ENCODE measurements at places on chromosomes 1 and 21.

- no peak overlapping the region for H3K27ac ChIP-seq
- no peak overlapping the region for H3K4me3 ChIP-seq
- H3K27me3 ChIP-seq: peaks cover 4% of the 10 kb centered on the region
- no peaks in the 10 kb centered on the region for H3K36me3 ChIP-seq
Measured at GRCh38 chr1:205534444-205534985, 30.0 kb downstream of the CDK18 start.

- no peaks in the 10 kb centered on the region for H3K27me3 ChIP-seq
- DNase-seq: no peak
- H3K4me3 ChIP-seq: no peak overlapping the region
- H3K4me1 ChIP-seq: no peaks in the 10 kb centered on the region
Measured at GRCh38 chr1:55288245-55288644, 73.1 kb upstream of the USP24 start.

DNA sequence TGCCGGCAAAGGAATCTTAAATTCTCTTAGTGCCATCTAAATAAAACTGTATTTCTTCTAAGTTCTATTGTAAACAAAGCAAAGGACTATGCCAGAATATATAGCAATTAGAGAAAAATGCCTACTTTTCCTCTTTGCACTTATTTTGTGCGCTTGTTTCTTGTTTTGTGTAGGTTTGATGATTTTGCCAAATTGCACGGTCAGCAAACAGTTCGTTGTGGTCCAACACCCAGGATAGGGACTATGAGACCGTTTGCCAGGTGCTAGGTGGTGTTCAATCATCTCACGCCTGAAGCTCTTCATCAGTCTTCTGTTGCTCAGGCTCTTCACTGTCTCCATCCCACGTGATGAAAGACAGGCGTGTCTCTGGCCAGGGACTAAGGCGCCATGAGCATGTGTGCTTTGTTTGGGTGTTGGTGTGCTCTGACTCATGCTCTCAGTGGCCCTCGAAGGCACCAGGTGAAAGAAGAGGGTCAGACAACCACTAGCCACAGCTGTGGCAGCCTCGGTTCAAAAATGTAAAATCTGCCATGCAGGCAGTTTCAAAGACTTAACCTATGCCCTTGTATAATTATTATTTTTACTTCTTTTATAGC, 36.9 kb upstream of the KCNE1 start:
- H3K27ac ChIP-seq: no peak overlapping the region
- no peaks in the 10 kb centered on the region for H3K4me1 ChIP-seq
- no peak overlapping the region for H3K4me3 ChIP-seq

DNA sequence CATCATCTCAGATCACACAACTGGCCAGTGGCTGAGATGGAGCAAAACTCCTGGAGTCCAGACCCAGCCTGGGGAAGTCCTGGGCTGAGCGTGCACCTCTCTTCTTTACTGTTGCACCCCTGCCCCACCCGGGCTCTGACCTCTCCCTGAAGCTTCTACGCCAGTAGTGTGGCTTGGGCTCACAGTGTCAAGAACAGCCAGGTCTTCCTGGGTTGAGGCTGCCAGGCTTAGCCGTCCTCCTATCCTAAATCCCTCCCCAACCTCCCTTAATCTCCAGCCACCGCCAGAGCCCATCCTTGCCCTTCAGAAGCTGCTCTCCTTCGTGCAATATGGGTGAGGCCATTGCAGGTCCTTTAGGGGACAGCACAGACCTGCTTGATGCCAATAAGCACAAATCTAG, 399.2 kb upstream of the VAMP3 start:
- no peak overlapping the region for H3K4me3 ChIP-seq
- DNase-seq: no peak
- no peaks in the 10 kb centered on the region for H3K36me3 ChIP-seq
- no peak overlapping the region for H3K27ac ChIP-seq

GRCh38 chr1:75795703-75796193, 934 bp upstream of the MSH4 start:
- H3K27me3 ChIP-seq: no peaks in the 10 kb centered on the region
- peaks cover 28% of the 10 kb centered on the region for H3K36me3 ChIP-seq
- H3K4me3 ChIP-seq: no peak overlapping the region
- H3K4me1 ChIP-seq: peaks cover 6% of the 10 kb centered on the region
- H3K27ac ChIP-seq: no peak overlapping the region

DNA sequence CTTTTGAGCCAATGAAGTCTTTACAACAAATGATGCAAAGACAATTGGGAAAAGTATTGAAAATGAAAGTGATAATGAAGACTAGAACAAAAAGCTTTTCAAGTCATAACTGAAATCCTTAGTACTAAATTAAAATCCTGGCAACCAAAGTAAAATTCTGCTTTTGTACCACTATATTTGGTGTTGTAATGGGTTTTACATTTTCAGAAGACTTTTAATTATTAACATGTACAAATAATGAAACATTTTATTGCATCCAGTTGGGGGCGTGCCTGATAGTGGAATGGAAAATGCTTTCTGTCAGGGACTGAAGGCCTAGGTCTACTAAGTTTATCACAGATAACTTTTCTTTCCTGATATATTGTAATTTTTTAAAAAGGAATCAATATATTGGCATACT, 89.4 kb downstream of the SDCCAG8 start:
- no peaks in the 10 kb centered on the region for H3K27me3 ChIP-seq
- H3K36me3 ChIP-seq: no peaks in the 10 kb centered on the region
- no peak for DNase-seq
- no peaks in the 10 kb centered on the region for H3K4me1 ChIP-seq

DNA sequence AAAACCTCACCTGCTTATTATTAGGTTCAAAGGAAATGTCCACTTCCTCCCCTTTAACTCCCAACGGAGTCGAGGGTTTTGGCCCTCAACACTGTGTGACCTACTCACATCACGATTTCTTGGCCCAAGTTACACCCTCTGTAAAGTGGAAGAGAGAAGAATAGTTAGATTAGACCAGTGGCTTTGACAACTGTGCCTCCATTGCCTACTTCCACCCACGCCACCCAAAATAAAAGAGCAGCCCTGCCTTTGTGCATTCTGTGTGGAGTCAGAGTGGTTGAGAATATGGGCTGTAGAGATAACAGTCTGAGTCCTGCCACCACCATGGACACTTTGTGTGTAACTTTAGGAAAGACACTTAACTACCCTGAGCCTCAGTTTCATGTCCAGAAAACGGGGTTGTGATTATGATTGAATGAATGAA, 4.1 kb upstream of the HDGF start:
- H3K27ac ChIP-seq: peak overlapping the region; percentile 35
- H3K4me3 ChIP-seq: no peak overlapping the region
- no peaks in the 10 kb centered on the region for H3K36me3 ChIP-seq
- peaks cover 10% of the 10 kb centered on the region for H3K4me1 ChIP-seq
- DNase-seq: no peak

DNA sequence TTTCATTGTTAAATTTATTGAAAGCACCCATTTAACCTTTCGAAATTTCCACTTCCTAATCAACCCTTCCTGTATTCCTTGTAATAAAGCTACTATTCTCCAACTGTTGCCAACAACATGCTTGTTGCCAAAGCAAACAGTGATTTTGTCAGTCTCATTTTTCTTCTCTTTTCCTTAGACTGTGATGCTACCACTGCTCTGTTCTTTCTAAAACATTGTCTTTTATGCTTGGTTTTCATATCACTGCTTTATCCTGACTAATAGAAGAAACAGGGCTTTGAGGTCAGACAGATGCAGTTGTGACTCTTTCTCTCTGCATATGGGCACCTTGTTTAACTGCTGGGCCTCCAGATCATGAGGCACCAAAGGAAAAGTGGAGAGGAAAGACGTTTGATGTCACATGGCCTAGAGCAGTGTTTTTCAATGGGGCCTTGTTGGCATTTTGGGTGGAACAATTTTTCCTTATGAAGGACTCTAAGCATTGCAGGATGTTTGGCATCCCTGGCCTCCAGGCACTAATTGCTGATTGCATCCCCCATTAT, 56.1 kb downstream of the HMCN1 start:
- no peak overlapping the region for H3K27ac ChIP-seq
- H3K27me3 ChIP-seq: no peaks in the 10 kb centered on the region
- H3K4me3 ChIP-seq: no peak overlapping the region
- no peak for DNase-seq
- H3K4me1 ChIP-seq: no peaks in the 10 kb centered on the region
- no peaks in the 10 kb centered on the region for H3K36me3 ChIP-seq

- H3K4me3 ChIP-seq: no peak overlapping the region
- DNase-seq: no peak
- H3K4me1 ChIP-seq: no peaks in the 10 kb centered on the region
- H3K36me3 ChIP-seq: peaks cover 37% of the 10 kb centered on the region
- no peaks in the 10 kb centered on the region for H3K27me3 ChIP-seq
- no peak overlapping the region for H3K27ac ChIP-seq
Measured at GRCh38 chr1:55068638-55069037, 29.3 kb downstream of the PCSK9 start.

GRCh38 chr1:245862812-245863540, 644.1 kb downstream of the SMYD3 start:
- H3K4me3 ChIP-seq: no peak overlapping the region
- no peaks in the 10 kb centered on the region for H3K4me1 ChIP-seq
- H3K27me3 ChIP-seq: no peaks in the 10 kb centered on the region
- no peaks in the 10 kb centered on the region for H3K36me3 ChIP-seq
- H3K27ac ChIP-seq: no peak overlapping the region

GRCh38 chr21:22536509-22536908, 1538.3 kb downstream of the NCAM2 start:
- H3K4me1 ChIP-seq: no peaks in the 10 kb centered on the region
- H3K27me3 ChIP-seq: no peaks in the 10 kb centered on the region
- H3K36me3 ChIP-seq: no peaks in the 10 kb centered on the region
- H3K4me3 ChIP-seq: no peak overlapping the region
- no peak overlapping the region for H3K27ac ChIP-seq

GRCh38 chr1:60103186-60103585, 29.6 kb upstream of the C1orf87 start:
- H3K36me3 ChIP-seq: no peaks in the 10 kb centered on the region
- no peaks in the 10 kb centered on the region for H3K27me3 ChIP-seq
- DNase-seq: no peak
- no peaks in the 10 kb centered on the region for H3K4me1 ChIP-seq
- H3K4me3 ChIP-seq: no peak overlapping the region

DNA sequence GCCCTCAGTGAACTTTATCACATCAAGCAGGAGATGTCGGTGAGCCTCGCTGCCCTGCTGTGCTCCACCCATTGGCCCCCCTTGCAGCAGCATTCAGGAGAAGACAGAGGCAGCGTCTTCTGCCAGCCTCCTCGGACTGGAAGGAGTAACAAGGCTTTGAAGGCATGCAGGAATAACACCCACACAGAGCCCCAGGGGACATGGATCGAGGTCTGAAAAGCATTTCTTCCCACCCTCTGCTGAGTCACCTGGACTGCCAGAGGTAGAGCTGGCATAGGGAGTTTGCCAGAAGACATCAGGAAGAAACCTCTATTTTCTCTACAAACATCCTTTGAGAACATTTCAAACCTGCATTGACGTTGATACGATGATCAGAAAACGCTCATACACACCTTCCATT, 42.9 kb downstream of the COL18A1 start:
- no peaks in the 10 kb centered on the region for H3K27me3 ChIP-seq
- no peaks in the 10 kb centered on the region for H3K36me3 ChIP-seq
- no peak overlapping the region for H3K27ac ChIP-seq
- no peak overlapping the region for H3K4me3 ChIP-seq

GRCh38 chr1:90716243-90716551, 905 bp downstream of the BARHL2 start:
- H3K27me3 ChIP-seq: peaks cover 89% of the 10 kb centered on the region
- peaks cover 6% of the 10 kb centered on the region for H3K4me1 ChIP-seq
- H3K27ac ChIP-seq: no peak overlapping the region
- no peak for DNase-seq
- H3K4me3 ChIP-seq: no peak overlapping the region

DNA sequence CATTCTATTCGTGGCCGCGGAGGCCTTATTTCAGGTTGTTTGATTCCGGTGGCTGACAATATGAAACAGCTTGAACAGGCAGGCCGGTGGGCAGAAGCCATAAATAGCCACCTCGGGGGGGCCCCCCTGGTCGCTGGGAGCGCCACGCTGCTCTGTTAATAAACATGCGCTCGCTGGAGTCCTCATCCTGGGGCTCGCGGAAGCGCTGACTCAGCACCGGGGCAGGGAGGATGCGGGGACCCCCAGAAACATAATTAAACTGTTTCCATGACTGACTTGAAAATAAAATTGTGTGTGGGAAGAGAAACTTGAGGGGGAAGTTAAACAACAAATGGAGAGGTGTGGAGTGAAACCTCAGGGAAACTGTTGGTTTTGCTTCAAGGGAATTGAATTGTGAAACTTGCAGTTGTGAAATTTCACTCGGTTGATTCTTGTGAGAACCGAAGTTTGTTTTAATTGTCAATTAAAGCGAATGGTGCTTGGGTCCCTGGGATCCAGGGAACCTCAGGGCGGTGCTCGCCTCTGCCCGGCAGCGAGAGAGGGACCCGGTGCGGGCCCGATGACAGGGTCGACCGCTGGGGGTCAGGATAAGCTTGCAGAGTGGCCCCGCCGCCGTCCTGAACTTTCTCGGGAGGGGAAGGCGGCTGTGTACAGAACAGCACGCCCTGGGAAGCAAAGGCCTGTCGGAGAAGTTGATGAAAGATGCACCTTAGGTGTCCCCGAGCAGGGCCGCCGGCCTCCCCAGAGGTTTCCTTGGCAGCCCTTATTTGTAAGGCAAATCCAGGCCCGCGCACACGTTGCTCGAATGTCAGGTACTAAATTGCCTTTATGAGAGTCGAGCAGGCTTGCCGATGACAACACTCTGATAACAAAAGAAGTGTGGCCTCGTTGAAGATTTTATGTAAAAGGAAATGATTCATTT, 176.9 kb upstream of the LMO4 start:
- H3K36me3 ChIP-seq: no peaks in the 10 kb centered on the region
- H3K27me3 ChIP-seq: peaks cover 18% of the 10 kb centered on the region
- H3K27ac ChIP-seq: no peak overlapping the region
- DNase-seq: no peak
- peak overlapping the region; percentile 54 for H3K4me3 ChIP-seq

DNA sequence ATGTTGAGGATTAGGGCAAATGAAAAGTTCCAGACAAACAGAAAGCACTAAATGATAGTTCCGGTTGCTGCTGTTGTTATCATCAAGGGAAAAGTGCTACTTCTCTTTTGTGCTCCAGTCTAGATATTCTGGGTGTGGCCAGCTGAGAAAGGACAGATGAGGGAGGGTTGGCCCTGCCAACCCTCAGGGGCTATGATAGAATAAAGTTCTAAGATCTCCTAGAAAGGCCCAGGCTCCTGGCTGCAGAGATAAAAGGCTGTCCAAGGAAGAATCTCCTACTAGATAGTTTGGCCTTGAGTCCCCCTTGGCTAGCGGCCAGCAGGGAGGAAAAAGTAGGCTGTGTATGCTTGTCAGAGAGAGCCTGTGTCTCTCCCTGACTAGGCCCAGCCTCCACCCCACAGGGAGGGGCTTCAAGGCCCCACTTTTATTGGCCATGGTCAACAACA, 31.5 kb downstream of the RIMS3 start:
- no peak for DNase-seq
- H3K4me1 ChIP-seq: peaks cover 12% of the 10 kb centered on the region
- no peaks in the 10 kb centered on the region for H3K27me3 ChIP-seq
- H3K36me3 ChIP-seq: no peaks in the 10 kb centered on the region

DNA sequence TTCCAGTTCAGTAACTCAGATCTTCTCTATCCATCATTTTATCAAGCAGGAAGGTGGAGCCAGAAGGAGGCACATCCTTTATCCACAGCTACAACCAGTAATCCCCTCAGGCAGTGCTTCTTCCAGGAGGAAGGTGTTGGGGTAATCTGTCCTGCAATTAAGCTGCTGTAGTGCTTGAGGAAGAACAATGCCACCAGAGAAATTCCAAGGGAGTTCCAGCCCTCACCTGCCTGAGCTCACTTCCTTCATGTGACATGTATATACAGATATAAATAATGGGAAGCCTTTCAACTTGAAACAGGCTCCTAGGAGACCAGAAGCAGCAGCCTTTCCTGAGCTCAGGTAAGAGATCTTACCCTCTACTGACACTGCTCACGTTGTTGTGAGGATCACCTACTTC, 2.2 kb upstream of the IL20 start:
- no peak overlapping the region for H3K27ac ChIP-seq
- peaks cover 9% of the 10 kb centered on the region for H3K4me1 ChIP-seq
- no peaks in the 10 kb centered on the region for H3K27me3 ChIP-seq
- DNase-seq: no peak
- H3K36me3 ChIP-seq: no peaks in the 10 kb centered on the region
- no peak overlapping the region for H3K4me3 ChIP-seq
